ENCODE measurements at places on chromosomes 7 and 10.

DNA sequence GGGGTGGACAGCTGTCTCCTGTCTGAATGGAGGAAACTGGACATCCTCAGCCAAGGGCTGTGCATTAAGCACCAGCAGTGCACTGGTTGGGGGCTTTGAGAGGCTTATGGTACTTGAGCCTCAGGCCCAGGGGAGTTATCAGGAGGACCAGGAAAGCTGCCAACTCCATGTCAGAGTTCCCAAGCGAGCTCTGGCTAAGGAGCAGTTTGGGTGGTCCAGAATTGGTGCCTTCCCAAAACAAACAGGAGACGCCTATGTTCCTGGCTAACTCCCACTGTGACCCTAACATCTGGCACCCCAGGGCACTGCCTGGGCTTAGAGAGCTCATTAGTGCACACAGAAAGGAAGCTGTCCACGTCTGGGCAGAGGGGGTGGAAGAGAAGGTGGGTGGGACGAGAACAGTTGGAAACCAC, 408.6 kb upstream of the NPVF start:
- no peak for DNase-seq

DNA sequence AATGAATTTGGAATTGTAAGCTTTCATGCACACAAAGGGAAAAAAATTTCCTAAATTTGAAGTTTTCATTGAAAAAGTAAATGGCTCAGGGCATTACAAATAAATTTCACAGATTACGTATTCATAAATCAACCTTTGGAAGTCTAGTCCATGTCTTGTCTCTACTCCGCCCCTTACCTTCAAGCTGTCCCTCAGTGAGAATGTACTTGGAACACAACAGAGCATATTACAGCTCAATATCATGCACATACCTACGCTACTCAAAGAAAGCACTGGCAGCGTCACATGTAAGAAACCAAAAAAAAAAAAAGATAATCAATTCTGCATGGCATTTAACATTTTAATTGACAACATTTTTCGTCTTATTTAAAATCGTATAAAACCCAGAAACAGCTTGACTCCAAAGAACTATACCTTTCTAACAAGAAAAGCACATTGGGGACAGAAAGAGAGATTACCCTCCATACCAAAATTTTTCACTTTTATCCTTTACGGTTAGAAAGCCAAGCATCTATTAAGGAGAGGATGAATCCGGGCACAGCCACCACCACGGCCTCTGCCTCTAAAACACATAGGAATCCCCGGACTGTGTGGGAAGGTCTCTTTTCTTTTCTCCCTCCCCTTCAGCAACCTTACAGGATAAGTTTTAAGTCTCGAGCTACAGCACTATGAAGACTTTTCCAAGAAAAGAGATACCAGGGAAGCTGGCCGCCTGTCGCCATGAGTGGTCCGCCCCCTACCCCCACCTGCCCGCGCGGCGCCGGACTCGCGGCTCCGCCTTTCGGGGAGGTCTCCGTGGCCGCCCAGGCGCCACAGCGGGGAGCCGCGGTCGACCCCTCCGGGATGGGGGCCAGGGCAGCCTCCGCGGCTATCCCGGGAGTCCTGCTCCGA, 1.1 kb downstream of the JMJD1C start:
- DNase-seq: peak; percentile 67

DNA sequence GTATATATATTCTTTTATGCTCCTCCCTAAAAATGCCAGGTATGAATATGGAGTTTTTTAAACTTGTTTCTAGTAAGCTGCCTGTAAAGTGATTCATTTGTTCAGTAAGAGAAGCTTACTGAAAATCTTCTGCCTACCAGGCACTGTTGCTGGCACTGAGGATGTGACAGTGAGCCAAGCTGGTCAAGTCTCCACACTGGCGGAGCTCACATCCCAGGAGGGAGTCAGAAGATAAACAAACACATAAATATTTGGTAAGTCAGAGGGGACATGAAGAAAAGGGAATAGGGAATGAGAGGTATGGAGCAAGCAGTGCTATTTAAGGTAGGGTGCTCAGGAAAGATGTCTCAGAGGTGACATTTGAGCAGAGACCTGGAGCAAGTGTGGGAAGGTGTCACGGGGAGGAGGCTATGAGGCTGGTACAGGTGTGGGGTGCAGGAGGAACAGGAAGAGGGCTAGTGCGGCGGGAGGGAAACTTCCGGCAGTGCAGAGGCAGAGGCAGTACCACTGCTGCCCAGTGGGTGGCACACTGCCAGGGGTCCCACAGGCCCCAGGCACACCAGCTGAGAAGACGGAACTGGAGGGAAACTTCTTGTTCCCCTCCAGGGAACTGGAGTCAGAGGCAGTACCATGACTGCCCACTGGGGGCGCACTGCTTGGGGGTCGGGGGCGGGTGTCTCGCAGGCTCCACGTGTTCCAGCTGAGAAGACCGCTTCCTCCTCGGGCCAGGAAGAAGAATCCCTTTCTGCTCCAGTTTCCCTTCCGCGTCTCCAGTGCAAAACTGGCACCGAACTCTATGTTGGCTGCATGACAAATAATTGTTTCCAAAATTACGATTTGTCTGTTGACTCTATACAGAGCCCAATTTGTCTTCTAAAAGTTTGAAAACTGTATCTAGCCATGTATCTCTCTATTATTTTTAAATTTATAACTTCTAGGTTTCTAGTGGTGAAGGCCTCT, 161.0 kb downstream of the TEX36 start:
- DNase-seq: peak; percentile 20

- DNase-seq: peak; percentile 44
These were observed 71.7 kb downstream of the CREB5 start for GRCh38 chr7:28483908-28484605.

DNA sequence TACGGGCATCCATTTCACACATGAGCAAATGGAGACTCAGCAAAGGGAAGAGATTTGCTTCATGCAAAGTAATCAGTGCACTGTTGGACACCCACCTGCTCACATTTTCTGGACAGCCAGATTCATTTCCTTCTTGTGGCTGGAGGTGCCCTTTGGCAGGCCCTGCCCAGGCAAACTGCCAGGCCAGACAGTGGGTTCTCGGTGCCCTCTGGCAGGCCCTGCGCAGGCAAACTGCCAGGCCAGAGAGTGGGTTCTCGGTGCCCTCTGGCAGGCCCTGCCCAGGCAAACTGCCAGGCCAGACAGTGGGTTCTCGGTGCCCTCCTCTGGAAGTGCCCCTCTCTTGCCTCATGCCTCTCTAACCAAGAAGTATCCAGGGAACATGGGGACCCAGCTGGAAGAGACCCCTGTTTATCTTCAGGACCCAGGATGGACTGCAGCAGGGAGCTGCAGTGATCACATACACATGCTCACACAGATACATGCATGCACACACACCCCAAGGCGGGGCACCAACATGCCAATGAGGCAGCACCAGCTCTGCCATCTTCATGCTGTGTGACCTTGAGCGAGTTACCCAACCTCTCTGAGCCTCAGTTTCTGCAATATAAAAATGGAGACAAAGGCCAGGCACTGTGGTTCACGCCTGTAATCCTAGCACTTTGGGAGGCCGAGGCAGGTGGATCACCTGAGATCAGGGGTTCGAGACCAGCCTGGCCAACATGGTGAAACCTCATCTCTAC, 67.1 kb downstream of the OAT start:
- no peak for DNase-seq

GRCh38 chr10:123552760-123553554, 113.2 kb upstream of the GPR26 start:
- no peak for DNase-seq

- peak; percentile 55 for DNase-seq
These were observed 101.2 kb upstream of the ZNF746 start for GRCh38 chr7:149598721-149599308.

- DNase-seq: peak; percentile 35
These were observed 6.8 kb upstream of the AGR2 start for GRCh38 chr7:16811551-16811950.

- DNase-seq: no peak
These were observed 116.4 kb upstream of the HGF start for GRCh38 chr7:81886211-81886764.

- DNase-seq: no peak
These were observed 33.5 kb upstream of the CCSER2 start for GRCh38 chr10:84294766-84295447.

DNA sequence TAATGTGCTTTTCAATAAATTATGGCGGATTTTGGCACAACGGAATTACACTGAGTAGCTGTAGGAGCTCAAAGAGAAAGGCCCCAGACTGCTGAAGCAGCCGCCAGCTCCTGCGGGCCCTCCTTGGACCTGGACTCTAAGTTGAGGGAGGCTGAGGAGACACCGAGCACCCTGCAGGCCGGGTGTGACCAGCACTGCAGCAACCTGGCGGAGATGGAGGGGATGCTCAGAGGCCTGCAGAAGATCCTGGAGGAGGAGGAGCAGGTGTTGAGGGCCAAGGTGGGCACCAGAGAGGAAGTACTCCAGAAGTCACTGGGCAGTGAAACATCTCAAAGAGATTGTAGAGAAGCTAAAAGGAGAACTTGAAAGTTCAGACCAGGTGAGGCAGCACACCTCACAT, 33.0 kb upstream of the POM121L12 start:
- DNase-seq: no peak

GRCh38 chr7:25968205-25968993, 183.6 kb upstream of the NFE2L3 start:
- DNase-seq: no peak

GRCh38 chr7:80848841-80849240, 70.0 kb downstream of the SEMA3C start:
- no peak for DNase-seq

GRCh38 chr10:44994752-44995530, 5.8 kb upstream of the ZNF22 start:
- DNase-seq: no peak

- DNase-seq: no peak
These were observed 636.6 kb downstream of the SDK1 start for GRCh38 chr7:3937605-3938004.

GRCh38 chr10:30170814-30171213, 111.4 kb upstream of the JCAD start:
- DNase-seq: peak; percentile 63

- no peak for DNase-seq
These were observed 33.5 kb upstream of the SLC26A3 start for GRCh38 chr7:107836237-107837144.

DNA sequence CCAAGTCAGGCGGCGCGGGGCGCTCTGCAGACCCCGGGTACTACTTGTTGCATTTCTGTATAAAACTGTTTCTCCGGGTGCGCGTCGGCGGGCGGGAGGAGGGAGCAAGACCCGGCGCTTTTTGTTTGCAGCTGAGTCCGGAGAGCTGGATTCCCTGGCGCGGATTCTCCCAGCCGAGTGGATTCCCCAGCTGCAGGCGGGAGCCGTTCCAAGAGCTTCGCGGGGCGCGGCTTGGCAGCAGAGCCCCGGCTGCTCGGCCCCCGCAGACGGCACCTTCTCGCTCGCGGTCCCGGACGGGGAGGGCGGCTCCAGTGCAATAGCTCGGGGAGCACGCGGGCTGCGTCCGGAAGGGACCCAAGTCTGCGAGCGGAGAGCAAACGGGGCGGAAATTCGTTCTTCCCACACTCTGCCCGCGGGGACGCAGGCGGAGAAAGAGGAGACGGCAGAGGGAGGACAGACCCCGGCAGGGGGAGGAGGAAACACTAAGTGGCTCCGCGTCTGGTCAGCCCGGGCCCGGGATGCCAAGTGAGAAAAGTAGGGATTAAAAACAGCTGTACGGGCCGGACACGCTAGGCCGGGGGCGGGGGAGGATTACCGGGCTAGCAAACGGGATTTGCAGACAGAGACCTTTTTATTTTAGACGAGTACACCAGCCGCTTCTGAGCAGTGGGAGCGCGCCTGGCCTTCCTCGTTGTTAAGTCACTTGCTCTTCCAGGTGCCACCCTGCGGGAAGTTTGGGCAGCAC, at the start of gene TRIL:
Gene TRIL (minus strand): TSS at position 96 of the 745 bp plus-strand sequence. CDS start 284 bp downstream, outside the sequence.
- peak; percentile 87 for DNase-seq

DNA sequence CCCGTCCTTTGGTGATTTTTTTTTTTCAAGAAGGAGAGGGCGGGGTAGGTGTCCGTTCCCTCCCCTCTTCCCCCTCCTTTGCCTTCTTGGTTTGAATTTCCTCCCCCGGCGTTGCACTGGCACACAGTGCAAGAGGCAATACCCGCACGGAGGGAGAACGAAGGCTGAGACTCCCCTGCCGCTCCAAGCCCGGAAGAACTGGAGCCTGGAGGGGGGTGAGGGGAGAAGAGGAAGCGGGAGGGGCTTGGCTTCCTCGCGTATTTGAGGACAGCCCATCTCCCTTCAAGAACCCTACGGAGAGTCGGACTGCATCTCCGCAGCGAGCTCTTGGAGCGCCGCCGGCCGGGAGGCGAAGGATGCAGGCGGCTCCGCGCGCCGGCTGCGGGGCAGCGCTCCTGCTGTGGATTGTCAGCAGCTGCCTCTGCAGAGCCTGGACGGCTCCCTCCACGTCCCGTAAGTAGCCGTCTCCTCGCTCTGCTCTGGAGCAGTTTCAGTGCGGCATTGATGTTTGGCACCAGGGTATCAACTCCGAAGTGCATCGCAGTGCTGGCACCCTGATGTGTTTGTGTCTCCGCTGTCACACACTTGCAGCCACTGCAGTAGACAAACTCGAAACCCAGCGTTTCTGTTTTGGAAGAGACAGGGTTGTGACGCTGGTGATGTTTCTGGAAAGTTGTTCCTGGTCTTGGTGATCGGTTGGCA, at the start of gene CNTNAP2:
Gene CNTNAP2 (plus strand): TSS at position 281 of the 702 bp plus-strand sequence. CDS start 76 bp downstream, at position 357.
- DNase-seq: peak; percentile 50
